Activated T-cell treated with anti-CD3 and anti-CD28 coated beads, Interleukin-2, amount 50 U/mL, for 48 hours (primary cell): ENCODE measurements at places on chromosomes 3 and 15.

GRCh38 chr3:64098670-64099069 is 75.4 kb upstream of the PSMD6 start:
- no peak for DNase-seq

DNA sequence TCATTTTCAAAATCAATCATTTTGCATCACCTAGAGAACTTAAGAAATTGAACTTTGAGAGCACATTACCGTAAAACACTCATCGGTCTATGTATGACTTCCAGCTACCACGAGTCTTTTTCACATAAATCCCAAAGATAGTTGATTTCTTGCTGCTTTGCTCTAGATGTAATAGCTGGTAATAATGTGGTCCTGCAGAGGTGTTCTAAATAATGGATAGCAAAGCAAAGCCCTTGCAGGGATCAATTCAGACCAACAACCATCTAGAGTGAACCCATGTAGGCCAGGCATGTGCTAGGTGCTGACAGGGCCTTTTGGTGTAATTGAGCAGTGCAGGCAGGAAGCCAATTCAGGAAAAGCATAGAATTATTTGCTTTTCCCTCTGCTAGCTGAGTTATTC is 26.1 kb upstream of the C3orf80 start:
- DNase-seq = no peak

- DNase-seq = no peak
Observed at GRCh38 chr15:54481819-54482218, 503.6 kb downstream of the UNC13C start.

- DNase-seq = no peak
Observed at GRCh38 chr3:46206282-46207015, 1.7 kb downstream of the CCR1 start.

DNA sequence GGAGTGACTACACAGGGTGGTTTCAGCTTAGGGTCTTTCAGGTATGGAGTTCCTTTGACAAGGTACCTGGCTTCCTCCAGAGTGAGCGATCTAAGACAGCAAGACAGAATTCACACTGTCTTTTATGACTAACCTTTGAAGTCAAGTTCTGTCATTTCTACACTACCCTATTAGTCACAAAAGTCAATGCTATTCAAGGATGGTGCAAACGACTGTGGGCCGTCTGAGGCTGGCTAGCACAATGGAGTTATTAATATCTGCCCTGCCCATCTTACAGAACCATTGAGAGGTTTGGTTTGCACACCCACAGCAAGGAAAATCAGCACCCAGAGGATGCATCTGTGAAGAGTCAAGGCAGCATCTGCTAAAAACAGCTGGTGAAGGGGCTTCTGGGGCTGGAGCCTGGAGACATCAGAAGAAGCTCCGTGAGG is 62.9 kb upstream of the XCR1 start:
- peak; percentile 55 for DNase-seq

DNA sequence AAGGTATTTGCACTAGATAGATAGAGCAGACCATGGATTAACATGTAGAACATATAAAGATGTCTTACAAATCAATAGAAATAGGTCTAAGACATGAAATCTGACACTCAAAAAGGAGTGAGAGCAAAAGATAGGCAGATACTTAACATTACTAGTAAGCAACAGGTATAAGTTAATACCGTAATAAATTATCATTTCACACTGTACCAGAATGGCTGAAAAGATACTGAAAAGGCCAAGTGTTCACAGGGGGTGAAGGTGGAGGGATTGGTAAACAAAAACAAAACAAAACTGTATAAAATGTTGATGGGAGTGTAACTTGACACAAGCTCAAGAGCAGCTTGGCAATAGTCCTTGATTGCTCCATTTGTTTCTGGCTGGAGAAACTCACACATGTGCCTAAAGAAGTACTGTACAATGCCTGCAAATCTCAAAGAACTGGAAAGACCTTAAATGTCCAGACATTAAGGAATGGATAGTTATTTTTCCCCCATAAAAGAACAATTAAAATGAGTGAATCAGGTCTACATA is 3.5 kb downstream of the NSMCE3 start:
- DNase-seq = no peak

- no peak for DNase-seq
Observed at GRCh38 chr3:133953297-133953696, 57.6 kb upstream of the RAB6B start.
